ENCODE measurements at places on chromosomes 7 and 10.

DNA sequence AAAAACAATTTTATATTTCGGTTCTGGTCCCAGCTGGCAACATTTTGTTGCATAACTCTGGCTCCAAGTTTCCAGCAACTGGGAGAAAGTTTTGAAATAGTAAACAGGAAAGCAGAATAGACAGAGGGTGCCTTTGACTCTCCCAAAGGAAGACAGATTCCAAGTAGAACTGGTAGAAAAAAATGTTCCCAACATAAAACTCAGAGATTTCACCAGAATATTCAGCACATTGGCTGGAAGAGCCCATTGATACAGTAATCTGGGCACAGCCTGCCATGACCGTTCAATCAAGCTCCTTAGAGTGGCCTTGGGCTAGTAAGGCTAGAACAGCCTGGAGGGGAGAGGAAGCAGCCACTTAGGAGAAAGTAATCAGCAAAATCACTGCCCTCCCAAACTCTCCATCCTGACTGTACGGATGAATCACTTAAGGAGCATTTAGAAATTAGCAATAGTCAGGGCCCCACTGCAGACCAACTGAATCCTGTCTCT lies 120.4 kb downstream of the CUBN start:
- no peak for DNase-seq

- DNase-seq = no peak
Observed at GRCh38 chr10:29420744-29421143, 131.9 kb downstream of the LYZL1 start.

- no peak for DNase-seq
Observed at GRCh38 chr10:21496343-21497176, 28.9 kb downstream of the SKIDA1 start.

GRCh38 chr10:100184840-100185239 lies 989 bp downstream of the ERLIN1 start:
- peak; percentile 29 for DNase-seq

DNA sequence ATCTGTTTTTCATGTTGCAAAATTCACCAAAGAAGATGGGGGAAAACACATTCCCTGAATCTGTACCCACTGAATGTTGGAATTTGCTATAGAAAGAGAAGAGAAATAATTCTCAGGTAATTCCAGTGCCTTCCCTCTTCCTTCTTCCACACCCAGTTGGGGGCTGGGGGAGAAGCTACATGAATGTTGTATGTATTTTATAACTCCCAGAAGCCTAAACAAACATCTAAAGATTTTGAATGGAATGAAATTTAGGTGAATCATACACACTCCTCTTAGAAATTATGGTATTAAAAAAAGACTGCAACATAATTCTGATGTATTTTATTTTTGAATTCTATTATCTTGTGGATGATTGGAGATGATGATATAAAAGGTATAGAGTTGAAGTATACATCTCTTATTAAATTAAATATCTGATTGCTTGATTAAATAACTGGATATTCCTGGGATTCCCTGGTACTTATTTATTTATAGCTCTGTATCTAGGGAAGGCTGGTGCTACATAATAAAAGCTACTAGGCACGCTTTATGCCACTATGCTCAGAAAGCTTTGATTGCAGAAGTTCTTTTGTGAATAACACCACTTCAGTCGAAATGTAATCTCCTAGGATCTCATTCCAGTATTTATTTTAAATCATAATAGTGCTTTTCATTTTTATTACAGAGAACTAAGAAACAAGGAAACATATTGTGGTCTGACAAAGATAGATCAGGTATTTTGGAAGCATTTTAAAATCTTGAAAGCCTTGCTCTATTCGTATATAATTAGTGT lies 98.5 kb downstream of the MCU start:
- no peak for DNase-seq

GRCh38 chr10:83926606-83927005 lies 212.7 kb upstream of the GHITM start:
- DNase-seq = no peak

- DNase-seq = no peak
Observed at GRCh38 chr10:118809357-118810220, 54.8 kb upstream of the CACUL1 start.

DNA sequence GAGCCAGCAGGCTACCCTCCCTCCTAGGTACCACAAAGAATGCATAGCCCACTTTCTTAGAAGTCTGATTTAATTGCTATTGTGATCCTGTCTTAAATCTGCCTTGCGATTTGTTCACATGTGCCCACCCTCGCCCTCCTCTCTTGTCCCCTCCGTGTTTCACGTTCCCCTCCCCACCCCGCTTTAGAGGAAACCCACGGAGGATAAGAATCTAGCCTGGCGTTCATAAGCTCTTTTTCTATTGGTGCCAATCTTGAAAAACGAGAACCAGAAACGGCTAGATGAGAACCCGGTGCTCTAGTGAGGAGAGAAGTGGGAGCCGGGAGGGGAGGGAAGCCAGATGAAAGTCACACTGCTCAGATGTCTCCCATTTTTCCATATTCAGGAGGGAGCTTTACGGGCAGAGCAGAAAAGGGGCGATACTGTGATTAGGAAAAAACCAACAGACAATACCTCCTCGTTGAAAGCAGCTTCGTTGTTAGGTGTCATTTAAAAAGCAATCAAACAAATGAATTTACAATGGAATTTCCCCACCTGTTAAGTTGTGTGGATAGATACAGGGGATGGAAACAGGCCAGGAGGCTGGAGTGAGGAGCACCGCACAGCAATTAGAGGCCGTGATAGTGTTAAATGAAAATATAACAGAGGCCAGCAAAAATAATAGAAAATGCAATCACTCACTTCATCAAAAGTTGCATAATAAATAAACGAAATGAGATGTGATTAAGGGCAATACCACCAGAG lies 272.1 kb downstream of the GATA3 start:
- DNase-seq = no peak

- DNase-seq = no peak
Observed at GRCh38 chr10:56469482-56469881, 108.4 kb upstream of the ZWINT start.

GRCh38 chr7:157684157-157684908 lies 347.5 kb downstream of the DNAJB6 start:
- no peak for DNase-seq

GRCh38 chr10:6995341-6995740 lies 415.3 kb upstream of the PRKCQ start:
- no peak for DNase-seq

DNA sequence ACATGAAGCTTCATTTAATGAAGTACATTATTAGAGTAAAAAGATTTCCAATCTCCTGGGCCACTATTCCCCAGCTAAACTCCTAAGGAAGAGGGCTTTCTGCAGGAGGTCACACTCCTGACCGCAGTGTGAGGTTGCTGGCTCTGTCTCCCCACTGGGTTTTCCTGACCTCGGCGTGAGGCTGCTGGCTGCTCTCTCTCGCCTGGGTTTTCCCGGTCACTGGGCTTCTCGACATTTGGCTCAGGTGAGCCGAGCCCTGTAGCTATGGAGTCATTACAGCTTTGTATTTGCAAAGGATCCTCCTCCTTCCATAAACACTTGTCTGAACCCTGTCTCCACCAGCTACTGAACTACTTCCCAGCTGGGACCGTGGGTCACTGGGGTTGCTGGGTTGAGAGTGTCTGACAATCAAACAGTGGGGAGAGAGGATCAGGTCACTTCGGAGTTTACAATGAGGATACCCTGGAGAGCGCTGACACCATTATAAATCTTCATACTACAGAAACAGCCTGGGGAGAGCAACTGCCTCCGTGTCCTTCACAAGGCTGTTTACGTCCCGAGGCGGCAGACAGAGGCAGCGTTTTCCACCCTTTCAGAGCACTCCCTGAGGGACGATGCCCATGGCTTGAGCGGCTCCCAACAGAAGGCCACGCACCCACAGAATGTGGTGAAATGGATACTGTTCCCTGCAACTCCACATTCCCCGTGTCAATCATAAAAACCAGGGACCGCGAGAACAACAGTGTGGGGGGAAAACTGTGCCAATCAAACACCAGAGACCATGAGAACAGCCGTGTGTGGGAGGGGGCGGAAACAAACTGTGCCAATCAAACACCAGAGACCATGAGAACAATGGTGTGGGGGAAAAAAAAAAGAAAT lies 226.2 kb downstream of the ZMYND11 start:
- peak; percentile 46 for DNase-seq

DNA sequence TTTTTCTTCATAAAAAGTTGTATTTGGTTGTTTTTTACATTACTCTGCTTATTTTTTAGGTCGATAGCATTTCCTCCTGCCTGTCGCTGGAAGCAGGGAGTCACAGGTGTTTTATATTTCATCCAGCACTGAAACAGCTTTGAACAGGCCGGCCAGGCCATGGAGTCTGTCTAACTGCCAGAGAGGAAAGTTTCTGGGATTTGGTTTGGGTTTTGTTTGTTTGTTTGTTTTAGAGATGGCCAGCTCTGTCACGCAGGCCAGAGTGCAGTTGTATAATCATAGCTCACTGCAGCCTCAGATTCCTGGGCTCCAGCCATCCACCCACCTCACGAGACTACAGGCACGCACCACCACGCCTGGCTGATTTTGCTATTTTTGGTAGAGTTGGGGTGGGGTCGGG lies 23.4 kb downstream of the PROSER2 start:
- DNase-seq = no peak

GRCh38 chr7:36982766-36983165 lies 258.5 kb upstream of the AOAH start:
- DNase-seq = no peak

GRCh38 chr7:44980393-44981034 lies 1.7 kb upstream of the MYO1G start:
- DNase-seq = no peak

- peak; percentile 42 for DNase-seq
Observed at GRCh38 chr10:87818505-87819288, 671 bp upstream of the ATAD1 start.

DNA sequence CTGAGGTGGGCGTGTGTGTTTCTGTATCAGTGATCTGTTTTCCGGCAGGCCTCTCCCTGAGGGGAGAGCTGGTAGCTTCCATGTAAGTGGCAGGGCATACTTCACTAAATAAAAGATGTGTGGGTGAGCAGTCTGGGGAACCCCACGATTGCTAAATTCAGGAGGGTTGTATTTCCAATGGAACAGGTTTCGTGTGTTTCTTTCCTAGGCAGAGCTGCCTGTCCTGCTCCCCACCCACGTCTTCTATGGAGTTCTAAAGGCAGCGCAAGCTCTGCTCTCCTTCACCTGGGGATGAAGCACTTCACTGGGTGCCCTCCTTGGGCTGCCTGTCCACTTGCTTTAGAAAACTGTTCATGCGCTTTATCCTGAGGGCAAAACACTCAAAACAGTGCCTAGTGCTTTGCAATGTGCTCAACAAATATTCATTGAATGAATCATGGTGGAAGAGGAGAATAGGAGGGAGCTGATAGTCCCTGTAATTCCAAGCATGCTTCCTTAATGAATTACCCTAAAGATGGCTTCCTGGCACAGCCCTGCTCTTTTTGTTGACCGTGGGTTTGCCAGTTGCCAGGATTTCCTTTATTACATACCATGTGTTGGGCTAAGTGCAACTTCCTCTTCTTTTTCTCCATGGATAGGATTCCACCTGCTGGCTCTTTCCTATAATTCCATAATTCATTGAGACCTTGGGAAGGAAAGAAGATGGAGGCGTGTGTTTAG lies 50.6 kb upstream of the SRPK2 start:
- DNase-seq = no peak

All from renal pelvis (tissue), 12 donors.